Pancreas (tissue), 10 donors: ENCODE measurements at places on chromosomes 6 and 20.

DNA sequence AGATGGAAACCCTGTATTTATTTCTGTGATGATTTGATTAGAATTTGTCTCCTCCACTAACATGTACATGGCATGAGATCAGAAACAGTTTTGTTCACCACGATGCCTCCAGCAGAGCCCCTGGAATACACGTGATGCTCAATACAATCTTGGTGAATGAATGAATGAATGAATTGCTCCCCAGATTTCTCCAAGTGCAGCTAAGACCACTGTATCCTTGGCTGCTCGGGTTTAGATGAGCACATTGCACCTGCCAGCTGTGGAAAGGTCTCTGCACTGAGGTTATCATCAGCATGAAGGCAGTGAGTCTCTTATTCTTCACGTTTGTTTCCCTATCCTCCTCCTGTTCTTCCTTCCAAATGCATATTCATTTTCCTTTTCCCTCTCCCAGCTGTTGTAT lies 17.9 kb downstream of the CASS4 start:
- DNase-seq = no peak

- no peak for DNase-seq
Observed at GRCh38 chr6:170443151-170443662, 109.9 kb downstream of the PSMB1 start.

- DNase-seq = no peak
Observed at GRCh38 chr6:21121636-21122136, 471.9 kb upstream of the SOX4 start.

DNA sequence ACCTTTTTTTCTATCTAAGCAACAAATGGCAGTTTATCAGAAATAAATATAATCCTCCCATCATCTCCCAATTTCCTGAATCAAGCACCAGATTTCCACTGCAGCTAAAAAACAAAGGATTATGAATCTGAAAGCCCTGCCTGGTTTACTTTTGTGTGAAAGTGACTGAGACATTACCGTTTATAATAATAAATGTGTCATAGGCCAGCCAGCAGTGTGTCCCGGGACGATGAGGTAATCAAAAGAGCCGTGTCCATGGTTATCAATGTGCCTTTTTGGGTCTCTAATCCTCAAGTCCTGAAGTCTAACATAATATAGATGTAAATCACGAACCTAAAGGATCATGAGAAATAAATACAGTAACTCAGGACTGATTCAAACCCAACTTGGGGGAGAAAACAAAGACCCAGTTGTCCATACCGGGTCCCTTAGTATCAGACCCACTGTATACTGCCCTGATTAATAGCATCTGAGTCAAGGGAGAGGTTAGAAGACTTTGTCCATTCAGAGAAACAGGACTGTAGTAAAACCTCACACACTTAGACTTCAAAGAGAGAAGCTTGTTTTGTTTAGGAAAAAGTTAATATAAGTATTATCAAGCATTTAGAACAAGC lies 149.1 kb downstream of the SASH1 start:
- no peak for DNase-seq

GRCh38 chr20:90651-91050 lies 3.2 kb downstream of the DEFB125 start:
- no peak for DNase-seq

- no peak for DNase-seq
Observed at GRCh38 chr6:141437685-141438084, 695.0 kb upstream of the GJE1 start.

DNA sequence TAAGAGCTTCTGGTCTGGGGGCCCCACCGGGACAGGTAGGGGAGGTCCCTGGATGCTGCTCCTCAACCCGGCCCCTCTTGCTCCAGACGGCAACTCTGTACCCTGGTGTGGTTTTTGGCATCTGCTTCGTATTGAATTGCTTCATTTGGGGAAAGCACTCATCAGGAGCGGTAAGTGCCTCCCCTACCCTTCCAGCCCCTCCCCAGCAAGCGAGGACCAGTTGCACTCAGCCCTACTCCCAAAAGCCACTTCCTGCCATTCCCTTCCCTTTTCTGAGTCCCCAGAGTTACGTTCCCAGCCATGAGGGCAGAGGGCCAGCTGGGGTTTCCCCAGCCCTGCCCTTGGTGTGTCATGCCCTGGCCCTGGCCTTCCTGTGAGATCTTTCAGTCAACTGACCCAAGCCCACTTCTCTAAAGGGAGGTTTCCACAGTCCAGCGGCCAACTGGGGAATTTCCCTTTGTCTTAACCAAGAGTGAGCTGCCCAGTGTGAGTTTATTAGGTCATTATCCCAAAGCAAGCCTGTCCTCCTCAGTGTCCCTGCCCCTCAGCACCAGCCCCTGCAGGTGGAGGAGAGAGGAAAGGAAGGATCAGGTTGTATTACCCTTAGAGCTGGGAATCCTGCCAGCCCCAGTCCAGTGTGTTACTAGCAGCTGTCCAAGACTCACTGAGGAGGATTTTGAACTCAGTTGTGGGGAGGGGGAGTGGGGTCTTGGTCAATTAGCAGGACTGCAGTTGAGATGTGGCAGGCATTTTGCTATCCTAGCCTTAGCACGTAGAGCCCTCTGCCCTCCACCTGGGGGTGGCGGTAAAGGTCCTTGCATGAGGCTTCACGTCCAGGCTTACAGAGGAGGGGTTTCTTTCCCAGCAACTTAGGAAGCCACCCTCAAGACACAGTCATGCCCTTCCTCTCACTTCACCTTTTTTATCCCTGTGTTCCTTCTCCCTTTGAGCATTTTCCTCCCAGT lies 45.8 kb downstream of the TM9SF4 start:
- no peak for DNase-seq

DNA sequence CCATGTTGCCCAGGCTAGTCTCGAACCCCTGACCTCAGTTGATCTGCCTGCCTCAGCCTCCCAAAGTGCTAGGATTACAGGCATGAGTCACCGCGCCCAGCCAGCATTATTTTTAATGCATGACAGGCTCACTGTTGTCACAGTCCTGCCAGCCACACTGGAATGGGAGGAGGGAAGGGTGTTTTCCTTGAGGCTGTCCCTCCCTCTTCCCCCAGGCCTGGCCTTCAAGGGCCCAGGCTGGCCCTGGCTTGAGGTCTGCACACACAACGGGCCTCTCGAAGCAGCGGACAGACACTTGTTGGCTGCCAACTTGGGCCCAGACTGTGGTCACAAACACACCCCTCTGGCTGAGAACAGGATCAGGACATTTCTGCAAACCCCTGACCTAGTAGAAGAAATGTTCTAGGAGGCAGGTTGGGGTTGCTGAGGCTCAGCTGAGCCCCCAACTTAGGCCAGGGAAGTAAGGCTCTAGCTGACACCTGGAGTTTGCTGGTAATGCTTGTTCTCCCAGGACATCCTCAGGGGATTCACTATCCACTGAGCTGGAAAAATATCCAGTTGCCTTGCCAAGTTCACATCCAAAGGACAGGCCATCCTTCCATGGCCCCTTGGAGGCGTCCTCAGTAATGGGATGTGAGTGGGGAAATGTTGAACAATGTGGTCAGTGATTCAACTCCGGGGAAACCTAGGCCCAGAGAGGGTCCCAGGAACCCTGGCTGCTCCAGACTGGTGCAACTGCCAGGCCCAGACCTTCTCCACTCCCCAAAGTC lies 9.9 kb downstream of the SNTA1 start:
- no peak for DNase-seq

- DNase-seq = no peak
Observed at GRCh38 chr20:44218446-44218845, 7.9 kb upstream of the OSER1 start.

- no peak for DNase-seq
Observed at GRCh38 chr20:45503403-45503802, 12.0 kb downstream of the SPINT3 start.

- DNase-seq = no peak
Observed at GRCh38 chr20:5268449-5268848, 48.3 kb downstream of the PROKR2 start.

GRCh38 chr6:138571585-138572166 lies 72.4 kb upstream of the NHSL1 start:
- no peak for DNase-seq
